Pons (tissue), 1 donor: ENCODE measurements at places on chromosomes 7 and 10.
A peak's percentile ranks its signal among the peaks of the same experiment; 100 is the strongest.

- DNase-seq, result no peak
These were observed 6.5 kb downstream of the HIPK2 start for GRCh38 chr7:139771001-139771956.

GRCh38 chr7:12820777-12821176 lies 133.3 kb downstream of the ARL4A start:
- no peak for DNase-seq

- DNase-seq, result no peak
These were observed 1.7 kb upstream of the TBATA start for GRCh38 chr10:70786799-70787415.

- peak; percentile 57 for DNase-seq
These were observed 589 bp downstream of the LDB1 start for GRCh38 chr10:102119417-102120141.

GRCh38 chr7:44565795-44566559 lies 7.7 kb downstream of the DDX56 start:
- DNase-seq, result no peak

- DNase-seq, result no peak
These were observed 41.0 kb upstream of the OIT3 start for GRCh38 chr10:72852508-72852907.

GRCh38 chr10:70925377-70926225 lies 37.2 kb upstream of the PCBD1 start:
- DNase-seq, result peak; percentile 1

DNA sequence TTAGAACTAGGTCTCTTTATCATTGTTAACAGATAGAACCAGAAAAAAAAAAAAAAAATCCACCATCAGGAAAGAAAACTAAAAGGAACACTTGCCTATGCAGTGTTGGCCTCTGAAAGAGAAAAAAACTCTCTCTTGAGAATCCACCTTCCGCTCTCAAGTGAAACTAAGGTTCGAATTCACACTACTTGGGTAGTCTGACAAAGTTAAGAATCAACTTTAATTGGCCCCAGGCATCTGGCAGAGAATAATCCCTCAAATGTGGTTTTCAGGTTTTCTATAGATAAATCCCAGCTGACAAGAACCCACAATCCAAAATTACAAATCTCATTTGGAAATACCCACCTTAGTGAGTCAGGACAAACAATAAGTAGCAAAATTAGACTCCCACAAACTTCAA lies 199.7 kb upstream of the LRRN3 start:
- DNase-seq, result no peak

GRCh38 chr7:27585781-27586447 lies 76.8 kb downstream of the HIBADH start:
- no peak for DNase-seq

GRCh38 chr7:125090596-125090995 lies 161.0 kb upstream of the POT1 start:
- DNase-seq, result no peak

DNA sequence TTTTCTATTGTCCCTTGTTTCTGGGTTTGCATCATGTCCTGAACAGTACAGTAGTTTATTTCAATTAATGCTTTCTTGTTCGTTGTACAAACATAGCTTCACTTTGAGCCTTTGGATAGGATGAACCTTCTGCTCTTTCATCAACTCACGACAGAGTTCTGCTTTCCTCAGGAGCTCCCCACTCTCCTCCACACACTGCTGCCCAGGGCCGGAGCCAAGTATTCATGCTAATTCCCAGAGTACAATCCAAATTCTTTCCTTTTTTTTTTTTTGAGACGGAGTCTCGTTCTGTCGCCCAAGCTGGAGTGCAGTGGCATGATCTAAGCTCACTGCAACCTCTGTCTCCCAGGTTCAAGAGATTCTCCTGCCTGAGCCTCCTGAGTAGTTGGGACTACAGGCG lies 7.5 kb upstream of the NUP205 start:
- no peak for DNase-seq

GRCh38 chr10:91378061-91378460 lies 32.1 kb upstream of the HECTD2 start:
- no peak for DNase-seq

DNA sequence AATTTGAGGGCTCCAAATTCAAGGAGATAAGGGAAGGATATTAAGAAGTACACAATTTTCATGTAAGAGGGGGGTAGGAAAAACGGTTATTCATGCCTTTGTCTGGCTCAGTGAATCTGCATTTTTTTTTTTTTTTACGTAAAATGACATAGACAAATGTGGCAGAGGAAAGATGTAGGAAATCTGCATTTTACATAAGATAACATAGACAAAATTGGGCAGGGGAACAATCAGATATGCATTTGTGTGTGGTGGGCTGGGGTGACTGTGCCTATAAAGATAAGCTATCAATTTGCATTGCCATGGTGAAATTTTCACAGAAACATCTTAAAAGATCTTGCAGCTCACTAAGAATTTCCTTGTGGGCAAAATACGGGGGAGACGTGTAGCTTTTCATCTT lies 92.7 kb upstream of the GPR141 start:
- no peak for DNase-seq

DNA sequence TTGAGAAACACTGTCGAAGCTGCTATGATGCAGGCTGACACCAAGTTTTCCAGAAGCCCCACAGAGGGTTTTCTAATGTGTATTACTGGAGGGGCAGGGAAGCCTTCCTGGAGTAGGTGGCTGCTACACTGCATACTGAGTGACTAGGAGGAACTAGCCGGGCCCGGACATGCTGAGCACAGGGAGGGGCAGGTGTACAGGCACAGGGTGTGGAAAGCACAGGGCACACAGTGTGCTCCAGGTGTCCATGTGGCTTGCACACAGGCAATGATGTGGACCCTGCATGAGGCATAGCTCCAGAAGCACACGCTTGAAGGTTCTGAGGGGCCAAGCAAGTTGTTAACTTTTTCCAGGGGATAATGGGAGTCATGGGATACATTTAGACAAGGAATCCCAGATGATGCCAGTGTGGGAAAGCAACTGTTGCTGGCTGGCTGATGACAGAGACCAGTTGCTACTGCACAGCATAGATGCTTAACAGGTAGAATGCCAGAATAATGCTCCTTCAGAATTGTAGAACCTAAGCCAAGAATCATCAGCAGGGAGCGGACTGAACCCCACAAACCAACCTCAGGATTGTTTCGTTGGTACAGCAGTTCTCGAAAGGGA lies 14.6 kb downstream of the DHX32 start:
- no peak for DNase-seq

DNA sequence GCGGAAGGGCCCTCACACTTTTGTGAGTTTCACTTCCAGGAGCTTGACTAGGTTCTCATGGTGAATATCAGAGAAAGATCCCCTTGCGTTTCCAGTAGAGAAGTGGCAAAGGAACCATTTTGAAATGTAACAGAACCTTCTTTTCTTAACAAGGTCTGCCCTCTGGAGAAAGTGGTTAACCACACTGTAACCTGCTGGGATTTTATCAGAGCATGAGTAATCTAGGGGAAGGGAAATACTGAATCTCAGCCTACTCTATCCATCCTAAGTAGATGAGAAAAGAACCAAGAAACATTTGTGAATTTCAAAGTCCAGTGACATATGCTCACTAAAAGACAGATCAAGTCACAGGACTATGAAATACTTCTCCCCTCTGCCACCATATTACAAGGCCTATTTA lies 235.5 kb downstream of the ZEB1 start:
- DNase-seq, result no peak

DNA sequence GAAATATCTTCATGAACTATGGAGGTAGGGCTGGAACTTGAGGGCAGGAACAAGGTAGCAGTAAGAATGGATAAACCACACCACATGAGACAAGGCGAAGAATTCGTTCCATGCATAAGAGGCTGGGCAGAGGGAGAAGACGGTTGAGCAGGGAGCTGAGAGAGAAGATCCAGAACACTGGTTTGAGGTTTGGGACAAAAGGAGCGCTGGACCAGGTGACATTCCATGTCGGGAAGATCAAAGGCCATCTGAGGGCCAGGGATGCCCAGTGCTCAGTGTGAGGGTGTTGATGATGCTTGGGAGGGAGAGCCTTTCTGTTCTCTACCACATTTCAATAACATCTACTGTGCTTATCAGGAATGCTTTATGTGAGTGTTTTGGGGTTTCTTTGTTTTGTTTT lies 52.8 kb downstream of the WIPF3 start:
- DNase-seq, result no peak

GRCh38 chr7:75559355-75559975 lies 67.3 kb downstream of the SPDYE5 start:
- DNase-seq, result no peak

GRCh38 chr10:129780901-129781795 lies 182.9 kb downstream of the EBF3 start:
- no peak for DNase-seq

DNA sequence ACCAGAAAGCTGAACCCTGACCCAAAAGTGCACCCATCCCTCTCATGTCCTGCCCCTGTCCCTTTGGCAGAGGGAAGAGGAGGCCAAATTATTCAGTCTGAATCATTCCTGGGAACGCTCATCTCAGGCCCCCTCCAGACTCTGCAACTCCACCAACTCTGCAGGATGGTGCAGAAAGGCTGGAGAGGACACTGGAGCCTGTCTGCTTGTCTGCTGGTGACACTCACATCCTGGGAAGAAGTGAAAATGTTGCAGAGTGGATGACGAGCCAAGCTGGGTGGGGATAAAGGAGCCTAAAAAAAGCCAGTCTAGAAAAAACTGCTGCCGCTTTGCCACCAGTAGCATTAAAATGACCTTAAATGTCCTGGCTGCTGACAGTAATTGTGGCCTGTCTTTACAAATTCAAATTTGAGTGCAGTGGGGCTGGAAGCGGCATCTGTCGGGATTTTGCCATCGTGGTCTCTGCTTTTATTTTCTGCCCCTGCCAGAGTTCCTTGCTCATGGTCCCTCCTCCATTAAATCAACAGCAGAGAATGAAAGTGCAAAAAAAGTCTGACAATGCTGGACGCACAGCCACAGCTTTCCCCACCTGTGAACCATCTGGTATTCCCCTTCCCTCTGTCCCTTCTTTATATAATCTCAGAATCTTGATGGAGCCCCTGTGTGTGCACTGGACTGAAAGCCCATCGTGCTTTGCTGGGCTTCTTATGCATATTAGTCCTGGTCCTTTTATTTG lies 63.9 kb downstream of the STK17A start:
- peak; percentile 76 for DNase-seq

- no peak for DNase-seq
These were observed 93.9 kb downstream of the PDGFA start for GRCh38 chr7:425794-426188.

- DNase-seq, result no peak
These were observed 134.2 kb downstream of the PTN start for GRCh38 chr7:137209151-137209817.

- no peak for DNase-seq
These were observed 322.8 kb downstream of the POM121L12 start for GRCh38 chr7:53358269-53358668.

GRCh38 chr7:134502463-134503371 lies 24.6 kb upstream of the AKR1B10 start:
- peak; percentile 44 for DNase-seq

DNA sequence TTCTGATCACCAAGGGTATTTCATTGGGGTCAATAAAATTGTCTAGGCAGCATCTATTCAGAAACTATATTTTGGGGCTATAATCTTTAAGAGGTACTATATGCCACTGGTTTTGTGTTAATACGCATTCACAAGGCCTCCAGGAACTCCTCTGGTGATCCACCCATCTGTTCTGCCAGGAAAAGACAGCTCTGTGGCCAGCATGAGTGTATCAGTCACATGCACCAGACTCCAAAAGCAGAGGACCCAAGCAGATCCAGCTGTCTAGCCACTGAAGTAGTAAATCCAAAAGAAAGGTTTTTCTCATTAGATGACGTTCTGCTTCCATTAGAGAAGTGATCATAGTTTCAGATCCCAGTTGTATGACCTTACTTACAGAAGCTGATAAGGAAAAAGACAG lies 199.6 kb upstream of the CELF2 start:
- DNase-seq, result no peak

GRCh38 chr10:22682237-22683139 lies 31.9 kb downstream of the PIP4K2A start:
- DNase-seq, result no peak

DNA sequence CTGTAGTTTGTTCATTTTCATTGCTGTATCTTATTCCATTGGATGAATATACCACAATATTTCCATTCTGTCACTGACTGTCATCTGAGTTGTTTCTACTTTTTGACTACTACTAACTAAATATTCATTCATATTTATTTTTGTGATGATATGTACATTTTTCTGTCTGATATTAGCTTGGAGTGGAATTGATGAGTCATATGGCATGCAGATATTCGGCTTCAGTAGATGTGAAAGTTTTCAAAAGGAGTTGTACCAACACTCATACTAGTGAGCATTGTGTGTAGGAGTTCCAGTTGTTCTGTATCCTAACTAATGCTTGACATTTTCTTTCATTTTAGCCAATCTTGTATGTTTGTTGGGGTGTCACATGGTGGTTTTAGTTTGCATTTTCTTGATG lies 7.7 kb downstream of the RUNDC3B start:
- no peak for DNase-seq

DNA sequence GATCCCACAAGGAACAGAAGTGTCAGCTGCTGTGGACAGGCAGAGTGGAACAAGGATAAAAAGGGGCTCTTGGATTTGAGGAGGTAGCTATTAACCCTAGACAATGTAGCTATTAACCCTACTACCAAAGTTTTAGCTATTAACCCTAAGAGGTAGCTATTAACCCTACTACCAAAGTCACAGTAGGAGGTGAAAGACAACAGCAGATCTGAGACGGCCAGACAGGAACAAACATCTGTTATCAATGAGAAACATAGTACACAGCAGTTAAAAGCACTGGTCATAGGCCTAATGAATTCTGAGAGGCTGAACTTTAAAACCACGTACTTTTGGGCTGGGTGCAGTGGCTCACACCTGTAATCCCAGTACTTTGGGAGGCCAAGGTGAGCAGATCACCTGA lies 11.9 kb downstream of the ERCC6 start:
- DNase-seq, result no peak

GRCh38 chr10:6669269-6669859 lies 89.3 kb upstream of the PRKCQ start:
- DNase-seq, result peak; percentile 90

DNA sequence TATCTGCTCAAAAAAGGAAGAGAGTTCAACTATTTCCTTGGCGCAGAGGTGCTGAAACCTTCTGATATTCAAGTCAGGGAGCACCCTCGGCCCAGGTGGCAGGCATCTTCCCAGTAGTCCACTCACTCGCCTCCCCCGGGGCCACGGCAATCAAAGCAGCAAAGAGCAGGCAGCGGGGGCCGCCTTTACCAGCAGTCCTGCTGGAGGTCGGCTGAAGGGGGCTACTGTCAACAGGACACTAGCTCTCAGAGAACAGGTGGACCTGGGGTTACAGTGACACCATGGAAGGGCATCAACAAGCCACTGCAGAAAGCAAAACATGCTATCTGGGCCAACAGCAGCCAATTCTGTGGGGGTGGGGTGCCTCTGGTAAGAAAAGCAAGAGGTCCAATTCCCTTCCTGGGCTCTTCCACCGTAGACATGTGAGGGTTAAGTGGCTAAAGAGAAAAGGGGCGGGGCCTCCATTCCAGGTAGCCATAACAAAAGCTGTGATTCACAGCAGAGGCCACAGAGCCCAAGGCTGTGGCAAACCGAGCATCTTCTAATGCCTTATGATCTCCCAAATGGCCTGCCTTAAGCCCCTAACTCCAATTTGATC lies 9.4 kb downstream of the FZD9 start:
- DNase-seq, result no peak
